ENCODE measurements at places on chromosomes 16 and 17. TPM values are rescaled to one million over a fixed set of nuclear protein-coding genes. Genes with fewer than 3 reads are reported as not detected.

DNAAF8 gene
- total RNA-seq, result 1.2 TPM

METTL9 gene
- total RNA-seq, result 203 TPM

ABCA5 gene
- total RNA-seq, result 9.1 TPM

CTRB2 gene
- total RNA-seq, result not detected

TBC1D3 gene
- total RNA-seq, result not detected

SOCS1 gene
- total RNA-seq, result 8.4 TPM

CSHL1 gene
- not detected for total RNA-seq

SKAP1 gene
- total RNA-seq, result 0.28 TPM

RNF222 gene
- total RNA-seq, result not detected

WFIKKN2 gene
- 0.09 TPM for total RNA-seq

PROCA1 gene
- total RNA-seq, result 1.2 TPM

SPNS2 gene
- 0.37 TPM for total RNA-seq

CSNK1D gene
- 63.6 TPM for total RNA-seq

MMP28 gene
- total RNA-seq, result 1.3 TPM

KRTAP4-6 gene
- not detected for total RNA-seq

TEKT5 gene
- total RNA-seq, result not detected

Measured in smooth muscle cell of the umbilical artery (primary cell).